ENCODE measurements at places on chromosomes 1 and 21.

GRCh38 chr1:21823206-21823979 lies 11.3 kb downstream of the LDLRAD2 start:
- no peak for DNase-seq

- DNase-seq, result no peak
Observed at GRCh38 chr1:186653312-186653711, 26.9 kb downstream of the PTGS2 start.

GRCh38 chr1:67135354-67135753 lies 584 bp upstream of the C1orf141 start:
- DNase-seq, result no peak

DNA sequence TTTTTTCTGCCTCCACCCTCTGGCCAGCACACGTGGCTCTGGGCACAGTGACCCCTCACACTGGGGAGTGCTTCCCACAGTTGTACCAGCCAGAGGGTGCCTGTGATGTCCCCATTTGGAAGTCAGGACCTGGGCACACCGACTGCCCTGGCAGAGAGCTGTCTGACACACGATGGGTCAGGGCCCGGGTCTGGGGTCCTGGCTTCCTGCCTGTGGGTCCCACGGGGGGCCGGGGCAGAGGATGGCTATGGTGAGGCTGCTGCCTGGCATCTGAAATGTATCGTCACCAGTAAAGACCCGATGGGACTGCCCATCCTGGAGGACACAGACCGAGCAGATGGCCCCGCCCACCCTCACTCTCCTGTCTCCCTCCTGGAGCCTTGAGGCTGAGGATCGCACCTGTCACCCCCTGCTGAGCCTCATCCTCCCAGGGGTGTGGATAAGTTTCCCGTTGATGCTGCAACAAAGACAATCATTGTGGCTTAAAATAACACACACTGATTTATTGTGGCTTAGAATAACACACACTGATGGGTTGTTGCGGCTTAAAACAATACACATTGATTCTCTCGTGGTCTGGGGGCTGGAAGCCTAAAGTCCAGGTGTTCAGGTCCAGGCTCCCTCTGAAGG lies 88.8 kb upstream of the TTC34 start:
- no peak for DNase-seq

DNA sequence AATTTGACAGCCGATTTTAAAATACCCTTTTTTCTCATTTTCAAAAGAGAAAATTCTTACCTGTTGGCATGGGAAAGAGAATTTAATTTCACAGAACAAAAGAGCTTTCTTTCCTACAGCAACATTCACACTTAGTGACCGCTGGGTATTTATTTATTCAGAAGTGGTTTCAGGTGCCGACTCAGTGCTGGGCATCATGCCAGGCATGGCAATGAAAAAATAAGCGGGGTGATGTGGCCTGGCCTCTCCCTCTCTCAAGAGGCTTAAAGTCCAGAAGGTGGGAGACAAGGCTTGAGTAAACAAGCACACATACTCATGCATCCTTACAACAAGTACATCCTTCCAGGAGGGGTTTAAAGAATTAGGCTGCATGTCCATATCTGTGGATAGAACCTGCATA lies 4.1 kb upstream of the PCP4 start:
- peak; percentile 25 for DNase-seq

GRCh38 chr21:35045542-35046262 lies 3.4 kb downstream of the RUNX1 start:
- no peak for DNase-seq

DNA sequence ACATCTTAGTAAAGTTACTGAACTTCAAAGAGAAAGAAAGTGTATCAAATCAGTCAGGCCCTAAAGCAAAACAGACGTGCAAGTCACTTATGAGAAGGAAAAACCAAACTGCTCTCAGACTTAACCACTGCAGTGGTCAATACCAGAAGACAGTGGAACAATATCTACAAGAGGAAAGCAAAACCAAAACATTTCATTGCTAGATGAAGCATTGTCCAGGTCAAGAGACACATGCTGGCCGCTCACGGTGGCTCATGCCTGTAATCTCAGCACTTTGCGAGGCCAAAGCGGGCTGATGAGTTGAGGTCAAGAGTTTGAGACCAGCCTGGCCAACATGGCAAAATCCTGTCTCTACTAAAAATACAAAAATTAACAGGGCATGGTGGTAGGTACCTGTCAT lies 82.0 kb upstream of the MROH9 start:
- no peak for DNase-seq

DNA sequence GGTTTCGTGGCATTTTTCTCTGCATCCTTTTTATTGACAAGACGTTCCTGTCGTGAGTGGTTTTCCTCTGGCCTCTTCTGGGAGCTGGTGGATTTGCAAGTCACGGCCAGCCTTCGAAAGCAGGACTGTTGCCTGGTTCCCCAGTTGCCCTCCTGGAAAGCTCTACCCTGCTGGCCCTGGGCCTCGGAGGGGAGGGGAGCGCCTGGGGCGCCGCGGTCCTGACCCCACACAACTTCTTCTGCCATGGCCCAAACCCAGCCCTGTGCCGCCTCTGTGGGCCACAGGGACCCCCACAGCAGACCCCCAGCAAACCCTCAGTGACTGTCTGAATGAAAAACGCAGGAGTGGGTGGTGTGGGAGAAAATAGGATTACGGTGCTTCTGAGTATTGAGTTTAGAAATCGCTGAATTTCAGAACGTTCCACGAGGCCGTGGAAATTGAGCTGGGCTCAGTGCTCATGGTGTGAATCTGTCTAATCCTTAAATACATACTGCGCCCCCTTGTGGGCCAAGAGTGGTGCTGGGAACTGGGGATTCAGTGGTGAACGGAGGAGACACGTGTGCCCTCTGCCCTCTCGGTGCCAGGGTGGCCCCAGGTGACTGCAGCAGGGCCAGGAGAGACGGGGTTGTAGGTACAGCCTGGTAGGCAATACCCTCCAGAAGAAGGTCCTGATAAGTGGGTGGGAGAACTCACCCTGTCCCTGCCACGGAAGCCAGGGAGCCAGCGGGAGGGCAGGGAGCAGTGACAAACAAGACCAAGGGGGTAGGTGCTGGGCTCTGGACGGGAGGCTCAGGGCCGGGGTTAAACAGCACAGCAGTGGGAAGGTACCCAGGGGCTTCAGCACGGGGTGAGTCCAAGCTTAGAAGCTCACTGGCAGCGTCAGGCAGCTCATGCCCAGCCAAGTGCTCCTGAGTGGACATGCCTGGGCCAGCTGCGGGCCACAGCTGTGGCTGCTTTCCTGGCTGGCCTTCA lies 101.2 kb upstream of the COL6A1 start:
- DNase-seq, result no peak

- no peak for DNase-seq
Observed at GRCh38 chr1:159839116-159839849, 12.6 kb downstream of the SLAMF8 start.

GRCh38 chr1:212680680-212681389 lies 18.8 kb downstream of the BATF3 start:
- DNase-seq, result no peak
